ENCODE measurements at places on chromosomes 4 and X. TPM values are rescaled to one million over a fixed set of nuclear protein-coding genes. Genes with fewer than 3 reads are reported as not detected.
A peak's percentile ranks its signal among the peaks of the same experiment; 100 is the strongest.

DNA sequence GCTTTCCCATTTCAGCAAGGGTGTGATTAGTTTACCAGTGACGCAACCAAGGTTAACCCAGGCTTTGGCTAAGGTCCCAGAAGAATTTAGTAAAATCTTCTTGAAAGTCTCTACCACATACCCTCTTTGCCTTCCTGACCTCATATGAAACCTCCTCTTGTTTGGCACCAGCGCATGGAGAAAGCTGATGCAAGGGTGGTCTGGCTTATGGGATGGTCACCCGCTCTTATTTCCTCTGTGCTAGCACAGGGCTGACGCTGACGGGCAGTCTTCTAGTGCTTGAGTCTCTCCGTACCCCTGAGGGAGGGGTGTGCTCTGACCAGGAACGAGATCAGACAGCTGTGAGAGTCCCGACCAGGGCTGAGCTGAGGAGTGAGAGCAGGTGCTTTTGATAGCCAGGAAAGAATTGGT lies 137.6 kb downstream of the TENM3 start:
- H3K4me3 ChIP-seq, result no peak overlapping the region
- peaks cover 12% of the 10 kb centered on the region for H3K4me1 ChIP-seq
- H3K36me3 ChIP-seq, result no peaks in the 10 kb centered on the region
- no peaks in the 10 kb centered on the region for H3K27me3 ChIP-seq

DNA sequence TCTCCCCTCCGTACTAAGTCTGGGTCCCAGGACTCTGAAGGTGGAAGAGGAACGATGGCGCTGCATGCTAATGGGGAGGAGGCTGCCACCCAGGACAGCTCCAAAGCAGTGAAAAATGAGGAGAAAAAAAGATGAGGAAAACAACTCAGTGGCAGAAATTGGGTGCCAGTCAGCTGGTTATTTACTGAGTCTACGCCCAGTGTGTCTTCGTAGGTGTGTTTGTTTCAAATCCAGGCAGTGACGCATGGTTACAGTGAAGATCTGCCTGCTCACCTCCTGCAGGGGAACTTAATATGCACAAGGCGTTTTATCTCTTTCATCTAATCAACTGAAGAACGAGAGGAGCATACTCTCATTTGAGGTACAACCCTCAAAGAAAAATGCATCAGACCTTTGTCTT lies 70.9 kb upstream of the FBXW7 start:
- no peak overlapping the region for H3K4me3 ChIP-seq
- no peaks in the 10 kb centered on the region for H3K27me3 ChIP-seq
- no peak for DNase-seq
- H3K27ac ChIP-seq, result no peak overlapping the region
- H3K4me1 ChIP-seq, result peaks cover 30% of the 10 kb centered on the region
- H3K36me3 ChIP-seq, result no peaks in the 10 kb centered on the region

- H3K36me3 ChIP-seq, result no peaks in the 10 kb centered on the region
- H3K4me1 ChIP-seq, result peaks cover 17% of the 10 kb centered on the region
- H3K4me3 ChIP-seq, result peak overlapping the region; percentile 89
- peak; percentile 75 for DNase-seq
- H3K27ac ChIP-seq, result peak overlapping the region; percentile 95
These were observed 442 bp upstream of the MCUB start for GRCh38 chr4:109559625-109559982.

GRCh38 chrX:149267878-149268813 lies 237.0 kb downstream of the IDS start:
- no peak for DNase-seq
- no peak overlapping the region for H3K4me3 ChIP-seq
- no peaks in the 10 kb centered on the region for H3K4me1 ChIP-seq
- H3K27ac ChIP-seq, result no peak overlapping the region
- H3K36me3 ChIP-seq, result no peaks in the 10 kb centered on the region

- no peak for DNase-seq
- H3K27ac ChIP-seq, result no peak overlapping the region
- H3K4me3 ChIP-seq, result no peak overlapping the region
- peaks cover 20% of the 10 kb centered on the region for H3K4me1 ChIP-seq
These were observed 124.9 kb downstream of the IRF2 start for GRCh38 chr4:184349283-184350039.

Gene AWAT2
- not detected for total RNA-seq

Gene GABRB1
- 0.97 TPM for total RNA-seq

All from GM23338 (cell line).